ENCODE measurements at places on chromosomes 3 and 15. TPM values are rescaled to one million over a fixed set of nuclear protein-coding genes. Genes with fewer than 3 reads are reported as not detected.

The C15orf62 gene
- 0.16 TPM for total RNA-seq

The TBC1D23 gene
- 12.7 TPM for total RNA-seq

The DHFR2 gene
- 3.0 TPM for total RNA-seq

The CCR5 gene
- total RNA-seq, result not detected
